Stimulated activated CD8-positive, alpha-beta memory T cell treated with anti-CD3 and anti-CD28 coated beads, Interleukin-7, amount 100 ng/mL, for 1 hour (primary cell): ENCODE measurements at places on chromosomes 3 and 15.

- DNase-seq = no peak
Measured at GRCh38 chr15:63192619-63193206, 3.3 kb downstream of the RAB8B start.

GRCh38 chr15:51448622-51449399 lies 107.4 kb downstream of the GLDN start:
- DNase-seq = no peak

DNA sequence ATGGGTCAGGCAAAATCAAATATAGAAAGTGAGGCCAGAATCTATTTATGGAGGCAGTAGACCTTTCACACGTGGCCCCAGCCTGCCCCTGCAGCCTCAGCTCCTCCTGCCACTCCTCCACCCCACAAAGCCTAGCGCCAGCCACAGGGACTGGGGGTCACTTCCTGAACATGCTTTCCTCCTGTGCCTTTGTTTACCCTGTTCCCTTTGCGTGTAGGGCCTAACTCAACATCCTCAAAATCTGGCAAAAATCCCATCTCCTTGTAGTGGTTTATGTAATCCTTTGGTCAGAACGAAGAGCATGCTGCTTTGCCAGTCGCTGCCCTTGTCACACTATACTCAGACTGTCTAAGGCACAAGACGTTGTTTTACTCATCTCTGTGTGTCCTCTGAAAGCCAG lies 39.6 kb downstream of the KBTBD12 start:
- no peak for DNase-seq

- DNase-seq = no peak
Measured at GRCh38 chr3:34185301-34185700, 386.9 kb downstream of the PDCD6IP start.

DNA sequence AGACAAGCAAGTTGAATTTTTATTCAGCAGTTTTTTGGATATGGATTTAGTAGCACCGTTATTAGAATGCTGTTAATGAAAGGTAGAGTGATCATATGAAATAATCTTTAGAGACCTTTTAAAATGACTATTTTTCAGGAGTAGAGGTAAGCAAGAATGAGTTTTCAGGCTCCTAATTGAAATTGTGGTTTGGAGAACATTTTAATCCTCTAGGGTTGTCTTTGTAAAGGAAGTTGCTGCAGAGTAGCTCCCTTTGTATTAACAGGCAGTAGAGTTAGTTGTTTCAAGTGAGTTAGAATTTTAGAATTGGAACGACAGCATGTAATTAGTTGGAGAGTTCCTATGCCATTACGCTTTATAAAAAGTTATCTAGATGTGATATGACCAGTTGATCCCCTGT lies 27.2 kb upstream of the EDEM1 start:
- DNase-seq = no peak

- no peak for DNase-seq
Measured at GRCh38 chr15:74228723-74229081, 7.4 kb upstream of the CCDC33 start.

DNA sequence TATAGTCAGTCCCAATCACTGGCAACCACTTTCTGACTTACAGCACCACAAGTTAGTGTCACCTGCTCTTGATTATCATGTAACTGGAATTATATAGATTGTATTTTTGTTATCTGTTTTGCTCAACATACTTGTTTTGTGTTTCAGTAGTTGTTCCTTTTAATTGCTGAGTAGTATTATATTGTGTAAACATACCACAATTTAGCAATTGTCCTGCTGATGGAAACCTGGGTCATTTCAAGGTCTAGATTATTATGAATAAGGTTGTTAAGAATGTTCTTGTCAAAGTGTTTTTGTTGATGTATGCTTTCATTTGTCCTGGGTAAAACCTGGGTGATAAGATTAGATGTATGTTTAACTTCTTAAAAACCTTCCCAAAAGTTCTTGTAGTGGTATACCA lies 82.1 kb upstream of the MELTF start:
- no peak for DNase-seq

DNA sequence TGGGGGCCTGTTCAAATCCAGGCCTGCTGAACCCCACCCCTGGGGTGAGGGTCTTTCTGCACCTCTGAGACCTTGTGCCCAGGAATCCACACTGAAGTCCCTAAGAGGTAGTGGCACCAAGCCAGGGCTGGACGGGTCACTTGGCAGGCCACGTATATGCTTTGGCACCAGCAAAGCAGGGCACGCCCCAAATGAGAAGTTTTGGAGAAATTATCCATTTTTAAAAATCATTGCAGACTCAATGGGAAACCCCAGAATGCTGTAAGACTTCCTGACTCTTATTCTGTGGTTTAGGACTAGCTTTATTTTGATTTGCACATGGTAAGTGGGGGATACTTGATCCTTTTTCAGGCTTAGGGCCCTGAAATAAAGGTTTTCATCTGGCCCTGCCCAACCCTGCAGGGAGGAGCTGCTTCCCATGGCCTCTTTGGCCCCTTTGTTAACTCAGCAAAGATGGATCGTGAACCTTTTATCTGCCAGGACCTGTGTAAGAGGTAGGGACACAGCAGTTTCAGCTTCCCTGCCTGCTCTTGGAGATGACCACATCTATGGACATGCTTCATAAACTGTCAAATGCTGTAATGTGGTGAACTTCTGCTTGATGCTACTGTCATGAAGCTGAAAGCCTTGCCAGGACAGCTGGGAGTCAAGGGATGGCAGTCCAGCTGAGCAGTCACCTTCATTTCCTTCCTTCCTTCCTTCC lies 88.0 kb downstream of the HMG20A start:
- no peak for DNase-seq

DNA sequence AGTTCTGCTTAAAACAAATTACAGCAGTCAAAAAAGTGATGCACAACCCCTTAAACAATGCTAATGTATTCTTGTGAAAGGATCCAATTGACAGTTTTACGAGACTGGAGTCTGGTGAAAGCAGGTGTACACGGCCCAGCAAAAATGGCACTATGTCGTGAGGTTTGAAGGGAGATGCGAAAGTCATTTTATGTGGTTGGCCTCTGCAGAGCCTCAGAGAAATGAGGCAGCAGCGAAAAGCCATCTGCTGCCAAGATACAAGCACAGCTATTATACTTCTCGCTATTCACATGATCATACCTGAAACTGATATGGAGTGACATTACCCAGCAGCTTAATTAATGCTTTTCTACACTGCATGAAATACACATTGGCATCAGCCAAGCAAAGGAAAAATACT lies 36.4 kb downstream of the MECOM start:
- DNase-seq = no peak

- DNase-seq = no peak
Measured at GRCh38 chr3:155102329-155102728, 22.2 kb downstream of the MME start.

- DNase-seq = no peak
Measured at GRCh38 chr3:26058901-26059321, 269.0 kb downstream of the OXSM start.

DNA sequence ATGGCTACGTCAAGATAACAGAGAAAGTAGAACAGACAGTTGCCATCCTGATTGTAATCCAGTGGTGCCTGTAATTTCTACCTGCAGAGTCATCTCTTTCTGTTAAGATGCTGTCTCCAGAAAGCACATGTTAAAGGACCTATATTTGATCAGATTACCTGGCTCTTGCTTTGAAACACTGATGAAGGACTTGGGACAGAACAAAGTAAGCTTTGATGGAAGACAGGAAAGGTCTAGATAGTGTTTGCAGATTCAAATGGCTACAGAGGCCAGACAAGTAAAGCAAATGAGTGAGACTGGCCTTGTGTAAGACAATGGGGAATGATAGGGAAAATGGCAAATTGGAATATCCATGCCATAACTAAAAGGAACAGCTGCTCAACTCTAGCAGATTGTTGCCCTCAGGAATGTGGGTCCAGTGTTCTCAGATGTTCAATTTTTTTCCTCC lies 1.8 kb upstream of the GSK3B start:
- DNase-seq = no peak

- DNase-seq = no peak
Measured at GRCh38 chr15:88454236-88454635, 13.0 kb downstream of the MRPL46 start.

DNA sequence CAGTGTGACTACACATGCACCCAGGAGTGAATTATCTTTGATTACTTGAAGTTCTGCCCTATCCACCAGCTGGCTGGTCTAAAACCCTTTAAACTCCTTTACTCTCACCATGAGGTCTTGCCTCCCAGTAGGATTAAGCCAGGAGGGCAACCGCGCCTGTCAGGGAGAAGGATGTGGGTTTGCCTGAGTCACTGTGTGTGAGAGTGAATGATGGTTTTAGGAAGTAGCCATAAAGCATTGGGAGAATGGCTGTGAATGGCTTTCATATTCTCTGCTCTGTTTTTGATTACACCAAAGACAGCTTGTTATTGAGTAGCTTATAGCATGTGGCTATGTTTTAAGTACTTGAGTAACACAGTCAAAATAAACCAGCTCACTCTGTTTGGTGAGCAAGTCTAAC lies 637.7 kb upstream of the TBL1XR1 start:
- no peak for DNase-seq

- no peak for DNase-seq
Measured at GRCh38 chr3:37481982-37482381, 307.6 kb upstream of the LRRFIP2 start.

DNA sequence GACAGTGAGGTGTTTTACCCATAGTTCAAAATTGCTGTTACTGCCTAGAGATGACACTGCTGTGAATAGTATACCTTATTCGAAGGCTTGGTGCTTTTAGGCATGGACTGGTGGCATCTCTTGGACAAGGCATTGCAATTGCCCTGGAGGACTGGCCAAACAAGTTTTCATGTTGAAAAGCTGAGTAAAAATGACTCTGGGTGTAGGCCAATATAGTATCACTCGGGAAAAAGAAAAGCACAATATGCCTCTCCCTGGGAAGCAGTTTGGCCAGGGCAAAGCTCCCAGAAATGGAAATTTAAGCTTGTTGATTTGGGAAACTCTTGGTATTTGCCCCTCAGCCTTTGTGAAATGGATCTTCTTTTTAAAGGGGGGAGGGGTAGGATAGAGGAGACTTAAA lies 54.8 kb downstream of the ZNF609 start:
- no peak for DNase-seq

- no peak for DNase-seq
Measured at GRCh38 chr3:42488687-42489086, 13.8 kb upstream of the VIPR1 start.

GRCh38 chr3:25155652-25156471 lies 272.2 kb upstream of the RARB start:
- no peak for DNase-seq

DNA sequence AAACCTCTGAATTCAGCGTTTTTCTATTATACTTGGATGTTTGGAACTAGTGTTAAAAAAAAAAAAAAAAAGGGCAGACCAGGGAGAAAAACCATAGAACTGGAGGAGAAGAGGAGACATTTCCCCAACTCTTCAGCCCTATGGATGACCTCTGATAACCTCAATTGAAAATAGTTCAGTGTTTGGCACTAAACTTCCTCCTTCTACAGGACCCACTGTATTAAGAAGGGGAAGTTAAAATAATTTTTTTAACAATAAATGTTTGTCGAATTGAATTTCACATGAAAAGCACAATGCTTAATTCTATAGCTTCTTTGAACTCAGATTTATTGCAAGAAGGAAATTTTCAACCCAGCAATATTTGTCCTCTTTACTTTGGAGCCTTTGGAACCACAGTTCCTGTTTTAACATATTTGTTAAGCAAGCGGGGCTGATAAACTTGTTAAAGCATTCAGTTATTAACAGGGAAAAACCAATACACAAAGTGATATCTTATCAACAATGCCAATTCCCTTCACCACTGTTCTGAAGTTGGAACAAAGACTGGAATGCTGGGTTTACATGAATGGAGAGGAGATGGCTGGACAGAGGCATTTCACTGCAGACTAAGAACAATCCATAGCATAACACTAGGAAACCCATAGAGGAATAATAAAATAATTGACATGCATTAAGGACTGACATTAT lies 3.1 kb upstream of the A4GNT start:
- no peak for DNase-seq

DNA sequence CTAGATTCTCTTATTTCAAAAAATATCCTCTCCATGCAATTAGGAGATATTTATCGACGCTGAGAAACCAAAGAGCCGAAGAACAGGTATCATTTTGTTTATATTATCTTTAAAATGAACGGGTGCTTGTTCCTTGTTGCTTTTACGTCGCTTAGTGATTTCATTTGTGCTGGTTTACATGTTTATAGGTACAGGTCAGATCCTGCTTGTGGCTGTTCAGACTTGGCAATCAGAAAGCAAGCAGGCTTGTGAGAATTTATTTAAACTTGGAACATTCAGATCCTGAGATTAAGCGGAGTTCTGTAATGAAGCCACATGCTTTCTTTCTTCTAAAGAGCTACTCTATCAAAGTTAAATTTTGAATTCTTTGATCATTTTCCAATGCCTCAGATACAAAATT lies 43.0 kb upstream of the ATP2C1 start:
- DNase-seq = no peak

GRCh38 chr3:52429779-52430415 lies 15.0 kb downstream of the SEMA3G start:
- DNase-seq = no peak

- DNase-seq = no peak
Measured at GRCh38 chr3:22371036-22371435, 620.0 kb upstream of the ZNF385D start.

GRCh38 chr3:35638980-35639253 lies 408 bp upstream of the ARPP21 start:
- no peak for DNase-seq

DNA sequence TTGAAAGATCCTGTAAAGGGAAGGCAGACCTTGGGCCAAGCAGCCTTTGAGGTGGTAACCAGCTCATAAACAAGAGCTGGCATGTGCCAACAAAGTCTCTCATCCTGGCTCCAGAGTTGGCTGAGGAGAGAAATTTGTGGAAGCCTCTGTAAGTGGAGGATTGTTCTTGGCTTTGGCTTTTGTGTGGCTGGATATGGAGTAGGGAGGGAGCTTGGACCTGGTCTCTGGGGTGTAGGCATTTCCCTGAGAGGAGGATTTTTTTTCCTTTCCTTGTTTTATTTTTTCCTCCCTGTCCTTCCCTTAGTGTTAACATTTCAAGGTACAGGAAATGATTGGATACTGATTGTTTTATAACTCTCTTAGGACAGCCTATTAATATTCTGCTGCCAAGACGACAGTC lies 60.8 kb downstream of the ZNF609 start:
- DNase-seq = no peak

- no peak for DNase-seq
Measured at GRCh38 chr15:67076147-67076843, 10.9 kb downstream of the SMAD3 start.

GRCh38 chr15:68829068-68829467 lies 8.4 kb upstream of the ANP32A start:
- no peak for DNase-seq

DNA sequence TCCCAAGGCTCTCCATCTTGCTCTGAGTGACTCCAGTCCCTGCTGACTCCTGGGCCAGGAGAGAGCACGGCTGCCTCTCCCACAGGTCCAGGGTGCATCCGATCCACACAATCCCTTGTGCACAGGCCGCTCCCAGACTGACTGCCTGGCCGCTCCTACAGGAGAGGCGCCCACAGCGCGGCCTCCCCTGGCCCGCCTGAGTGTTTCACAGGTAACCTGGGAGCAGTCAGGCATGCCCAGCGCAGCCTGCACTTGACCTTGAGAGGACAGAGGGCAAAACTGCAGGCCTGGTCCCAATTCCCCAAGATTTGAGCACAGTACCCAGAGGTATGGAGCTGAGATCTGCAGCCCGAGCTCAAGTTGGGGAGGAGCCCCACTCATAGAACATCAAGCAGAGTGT lies 490.2 kb downstream of the CNTN6 start:
- DNase-seq = no peak

- DNase-seq = no peak
Measured at GRCh38 chr15:63077952-63078351, 35.4 kb downstream of the TPM1 start.
